ENCODE measurements at places on chromosomes 2 and 18. TPM values are rescaled to one million over a fixed set of nuclear protein-coding genes. Genes with fewer than 3 reads are reported as not detected.
A peak's percentile ranks its signal among the peaks of the same experiment; 100 is the strongest.

- no peak for DNase-seq
Measured at GRCh38 chr2:105403241-105403782, 4.5 kb upstream of the FHL2 start.

DNA sequence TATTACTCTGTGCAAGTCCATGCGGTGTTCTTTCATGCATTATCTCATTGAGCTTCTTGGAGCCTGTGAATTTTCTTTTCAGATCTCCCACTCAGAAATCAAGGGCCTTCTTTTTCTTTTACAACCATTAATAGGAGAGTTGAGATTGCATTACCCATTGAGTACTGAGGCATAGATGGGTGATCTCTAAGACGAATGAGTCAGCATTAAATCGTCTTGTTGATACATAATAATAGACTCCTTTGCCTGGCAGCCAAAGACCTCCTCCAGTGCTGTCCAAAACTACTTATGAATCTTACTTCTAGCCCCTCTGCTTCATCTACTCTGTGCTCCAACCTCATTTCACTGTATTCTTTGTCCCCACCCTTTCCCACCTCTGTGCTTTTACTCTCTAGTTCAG is 180.5 kb downstream of the AGPS start:
- DNase-seq: no peak

- DNase-seq: no peak
Measured at GRCh38 chr18:60188958-60189357, 183.6 kb downstream of the MC4R start.

GRCh38 chr2:17830053-17831034 is 14.1 kb downstream of the MSGN1 start:
- peak; percentile 77 for DNase-seq

DNA sequence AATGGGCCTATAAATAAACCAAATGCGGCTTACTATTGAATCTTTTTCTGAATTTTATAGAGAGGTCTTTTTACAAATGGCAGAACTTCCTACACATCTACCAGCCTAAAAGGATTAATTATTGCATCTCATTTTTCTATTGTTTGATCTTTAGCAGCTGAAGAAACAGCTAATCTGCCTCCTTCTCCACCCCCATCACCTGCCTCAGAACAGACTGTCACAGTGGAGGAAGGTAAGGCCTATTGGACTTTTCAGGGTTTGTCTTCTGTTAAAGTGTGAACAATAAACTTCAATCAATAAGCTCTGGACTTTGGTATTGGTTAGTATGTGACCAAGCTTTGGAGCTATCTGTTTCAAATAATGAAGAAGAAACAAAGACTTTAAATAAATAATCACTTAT is 91.0 kb upstream of the UNC80 start:
- DNase-seq: no peak

DNA sequence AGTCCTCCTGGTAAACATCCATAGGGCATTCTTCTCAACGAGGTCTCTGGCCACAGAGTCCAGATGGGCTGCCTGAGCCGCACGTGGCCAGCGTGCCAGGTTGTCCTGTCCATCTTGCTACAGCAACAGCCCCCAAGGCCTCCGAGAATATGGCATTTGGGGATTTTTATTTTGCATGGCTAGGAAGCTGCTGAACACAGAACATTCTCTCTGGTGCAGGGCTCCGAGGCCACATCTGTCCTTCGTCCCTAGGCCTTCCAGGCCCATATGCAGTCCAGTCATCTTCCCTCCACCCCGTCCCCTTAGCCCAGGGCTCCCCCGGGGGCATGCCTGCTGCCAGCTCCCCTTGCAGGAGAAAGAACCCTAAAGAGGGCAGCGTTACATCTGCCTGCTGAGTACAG is 2.3 kb downstream of the HDAC4 start:
- DNase-seq: no peak

DNA sequence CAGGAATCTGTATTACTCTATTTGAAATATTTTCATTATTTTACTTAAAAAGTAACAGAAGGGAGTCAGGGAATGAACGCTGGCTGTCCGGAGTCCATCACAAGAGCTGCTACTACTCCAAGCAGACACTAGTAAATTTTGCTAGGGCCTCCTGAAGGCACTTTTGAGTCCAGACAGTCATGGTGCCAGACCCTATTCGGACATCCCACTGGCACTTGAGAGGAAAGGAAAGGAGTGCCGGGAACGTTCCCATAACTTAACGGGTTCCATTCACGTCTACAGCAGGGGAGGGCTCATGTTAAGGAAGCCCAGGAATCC is 563 bp upstream of the GMCL1 start:
- DNase-seq: no peak

DNA sequence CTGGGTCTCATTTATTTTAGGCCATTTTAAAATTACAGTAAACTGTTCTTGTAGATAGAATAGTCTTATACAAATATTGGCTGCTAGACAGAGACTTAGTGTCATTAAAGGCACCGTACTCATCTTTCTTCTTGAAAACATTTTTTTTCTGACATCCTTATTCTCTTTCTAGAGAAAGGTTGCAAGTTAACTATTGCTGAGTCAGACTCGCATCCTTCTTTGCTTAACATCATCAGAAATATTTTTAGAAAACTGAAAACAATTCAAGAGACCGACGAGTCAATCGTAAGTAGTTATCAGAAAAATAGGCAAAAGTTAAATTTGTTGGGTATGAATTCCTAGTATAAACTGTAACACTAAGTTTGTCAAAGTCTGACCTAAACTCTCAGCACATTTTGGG is 72.2 kb downstream of the HNMT start:
- no peak for DNase-seq

GRCh38 chr2:152354909-152355308 is 19.9 kb downstream of the FMNL2 start:
- DNase-seq: no peak

DNA sequence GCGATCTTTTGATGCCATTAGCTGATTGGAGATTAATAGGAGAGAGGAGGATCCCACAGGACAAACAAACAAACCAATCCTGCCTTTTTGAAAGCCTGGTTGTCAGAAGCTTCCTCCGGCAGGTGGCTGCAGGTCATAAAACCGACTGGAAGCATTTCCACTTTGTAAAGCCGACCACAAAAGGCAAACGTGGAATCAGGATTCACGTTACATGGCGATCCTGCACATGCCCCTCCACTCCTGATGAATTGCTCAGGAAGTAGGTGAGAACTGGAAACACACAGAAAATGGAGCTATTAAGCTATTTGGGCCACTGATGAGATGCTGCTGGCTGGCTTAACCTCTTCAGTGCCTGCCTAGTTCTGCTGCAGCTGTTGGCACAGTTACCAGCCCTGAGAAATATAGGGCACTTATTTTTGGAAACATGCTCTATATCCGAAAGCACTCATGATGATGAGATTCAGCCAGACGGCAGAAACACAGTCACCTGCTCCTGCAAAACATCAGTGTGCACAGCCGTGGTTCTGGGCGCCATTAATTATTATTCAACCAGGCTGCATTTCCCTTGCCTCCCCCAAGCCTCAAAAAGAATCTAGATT is 110.3 kb upstream of the ST6GAL2 start:
- no peak for DNase-seq

The OTOF gene
- total RNA-seq: 0.06 TPM

DNA sequence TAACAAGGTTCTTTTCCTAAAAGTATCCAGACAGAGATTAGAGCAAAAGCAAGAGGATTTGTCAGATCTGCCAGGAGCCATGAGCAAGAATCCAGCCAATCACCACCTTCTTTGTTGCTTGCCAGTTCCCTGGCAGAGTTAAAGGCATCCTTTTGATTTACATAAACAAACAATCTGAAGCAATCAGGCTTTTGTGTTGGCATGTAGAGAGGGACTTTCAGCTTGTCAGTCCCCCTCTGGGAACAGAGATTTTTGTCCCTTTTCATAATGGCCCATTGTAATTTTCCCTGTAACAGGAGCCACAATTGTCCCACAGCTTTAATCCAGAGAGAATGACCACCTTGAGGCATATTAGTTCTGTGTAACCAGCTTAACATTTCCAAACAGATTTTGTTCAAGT is at the start of gene ERMN:
Gene ERMN (minus strand): TSS at position 39 of the 400 bp plus-strand sequence. CDS start 182 bp downstream, outside the sequence.
- DNase-seq: no peak

- peak; percentile 64 for DNase-seq
Measured at GRCh38 chr2:120398996-120399888, 53.3 kb downstream of the INHBB start.

The CFAP210 gene
- not detected for total RNA-seq

DNA sequence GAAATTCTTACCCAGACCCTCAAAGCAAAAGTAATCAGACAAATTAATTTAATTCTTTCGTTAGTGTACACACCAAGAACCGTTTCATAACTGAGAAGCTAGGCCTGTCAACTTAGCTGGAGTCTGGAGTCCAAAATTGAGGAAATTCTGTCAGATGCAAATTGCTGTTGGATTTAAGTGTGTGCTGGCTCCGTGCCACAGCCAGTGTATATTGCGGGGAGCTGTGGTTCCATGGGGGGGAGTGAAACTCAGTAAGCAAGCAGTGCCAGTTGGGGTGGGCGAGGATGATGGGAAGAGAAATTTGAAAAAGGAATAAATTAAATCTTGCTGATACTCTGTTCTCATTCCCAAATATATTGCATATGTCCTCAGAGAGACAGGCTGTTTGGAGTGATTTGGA is 4.0 kb downstream of the ARPC2 start:
- no peak for DNase-seq

GRCh38 chr2:160555420-160556071 is 61.9 kb upstream of the RBMS1 start:
- DNase-seq: no peak

DNA sequence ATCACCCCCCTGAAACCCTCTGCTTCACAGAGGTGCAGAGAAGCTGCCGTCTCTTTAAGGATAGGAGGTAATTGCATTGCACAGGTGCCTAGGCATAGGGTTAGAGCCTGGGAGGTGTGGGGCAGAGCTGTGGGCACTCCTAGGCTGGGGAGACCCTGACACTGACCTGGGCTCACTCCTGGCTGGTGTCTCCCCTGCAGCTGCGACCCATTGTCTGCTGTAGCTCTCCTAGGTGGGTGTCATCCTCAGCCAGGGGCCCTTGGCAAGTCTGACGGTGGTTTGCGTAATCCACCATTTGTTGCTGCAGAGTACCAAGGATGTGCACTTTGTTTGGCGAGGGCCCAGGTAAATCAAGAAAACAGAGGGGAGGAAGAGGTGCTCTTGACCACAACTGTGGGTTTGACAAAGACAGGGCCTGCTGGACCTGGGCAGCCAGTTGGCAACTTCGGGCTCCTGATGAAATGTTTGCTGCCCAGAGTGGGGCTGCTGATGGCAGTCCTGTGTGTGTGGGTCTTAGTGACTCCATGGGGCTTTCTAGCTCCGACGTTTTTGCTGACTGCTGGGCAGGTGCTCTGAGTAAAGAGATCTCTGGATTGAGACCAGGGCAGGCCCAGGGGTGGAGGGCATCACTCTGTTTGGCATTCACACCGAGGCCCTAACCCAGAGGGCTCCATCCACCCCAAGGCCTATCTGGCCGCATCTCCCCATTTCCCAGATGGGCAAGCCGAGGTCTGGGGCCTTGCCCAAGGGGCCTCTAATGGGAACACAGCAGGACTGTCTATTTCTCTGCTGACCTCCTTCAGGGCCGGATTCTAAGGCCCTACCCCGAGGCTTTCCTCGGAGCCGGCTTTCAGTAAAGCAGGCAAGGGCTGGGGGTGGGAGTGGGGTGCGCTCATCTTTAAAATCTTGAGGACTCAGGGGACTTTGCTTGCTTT is 67.7 kb downstream of the EDAR start:
- DNase-seq: no peak

GRCh38 chr18:69172046-69172445 is 228.6 kb upstream of the DOK6 start:
- DNase-seq: no peak

The TEX44 gene
- not detected for total RNA-seq

GRCh38 chr18:10101729-10102128 is 187.9 kb downstream of the VAPA start:
- no peak for DNase-seq

GRCh38 chr2:232957657-232958090 is 55.4 kb downstream of the NGEF start:
- DNase-seq: no peak

- no peak for DNase-seq
Measured at GRCh38 chr2:150325656-150326314, 161.7 kb downstream of the RND3 start.

The MERTK gene
- total RNA-seq: 61.3 TPM

The BCL2 gene
- 25.4 TPM for total RNA-seq

- DNase-seq: no peak
Measured at GRCh38 chr18:14959550-14959949, 211.6 kb downstream of the ANKRD30B start.

The AKAIN1 gene
- not detected for total RNA-seq

Measured in aorta (tissue), 5 donors.